ENCODE measurements at places on chromosomes 2 and 18.

DNA sequence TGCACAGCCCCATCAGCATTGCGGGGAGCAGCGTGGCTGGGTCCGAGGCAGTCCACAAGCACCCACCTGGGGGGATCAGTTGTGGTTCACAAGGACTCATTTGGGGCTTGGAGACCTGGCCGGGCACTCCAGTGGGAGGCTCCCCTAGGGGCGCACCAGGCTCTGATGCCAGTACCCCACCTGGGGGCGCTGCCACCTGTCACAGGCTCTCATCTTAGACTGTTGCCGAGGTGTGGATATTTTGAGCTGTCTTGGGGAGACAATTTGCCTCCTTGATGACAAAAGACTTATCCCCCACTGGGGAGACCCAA is 3.0 kb downstream of the ADRA2B start:
- DNase-seq, result no peak

- DNase-seq, result no peak
Measured at GRCh38 chr2:189927823-189928222, 134.7 kb downstream of the MSTN start.

GRCh38 chr2:82120654-82121053 is 1816.1 kb upstream of the LRRTM1 start:
- no peak for DNase-seq

DNA sequence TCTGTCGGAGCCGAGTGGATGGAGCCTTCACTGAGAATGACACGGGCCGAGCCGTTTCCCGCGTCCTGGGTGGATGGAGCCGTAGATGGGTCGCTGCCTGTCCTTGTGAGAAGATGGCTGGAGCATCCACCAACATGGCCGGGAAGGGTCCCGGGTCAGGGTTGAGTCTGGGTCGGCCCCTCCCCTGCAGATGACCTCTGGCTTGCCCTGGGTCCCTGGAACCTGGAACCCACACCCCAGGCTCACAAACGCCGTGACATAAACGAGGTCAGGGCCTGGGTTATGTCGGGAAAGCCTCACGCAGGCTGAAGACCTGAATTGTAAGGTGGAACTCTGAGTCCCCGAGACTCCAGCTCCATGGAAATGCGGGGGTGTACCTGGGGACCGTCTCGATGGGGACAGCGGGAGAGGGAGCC is 94.9 kb downstream of the NFATC1 start:
- no peak for DNase-seq

GRCh38 chr2:232377319-232377718 is 1.2 kb upstream of the ALPP start:
- no peak for DNase-seq

- no peak for DNase-seq
Measured at GRCh38 chr2:109582928-109583895, 30.6 kb downstream of the SEPTIN10 start.

GRCh38 chr18:53984021-53984420 is 240.4 kb downstream of the MBD2 start:
- DNase-seq, result no peak

- no peak for DNase-seq
Measured at GRCh38 chr18:25675123-25675850, 323.3 kb upstream of the ZNF521 start.

DNA sequence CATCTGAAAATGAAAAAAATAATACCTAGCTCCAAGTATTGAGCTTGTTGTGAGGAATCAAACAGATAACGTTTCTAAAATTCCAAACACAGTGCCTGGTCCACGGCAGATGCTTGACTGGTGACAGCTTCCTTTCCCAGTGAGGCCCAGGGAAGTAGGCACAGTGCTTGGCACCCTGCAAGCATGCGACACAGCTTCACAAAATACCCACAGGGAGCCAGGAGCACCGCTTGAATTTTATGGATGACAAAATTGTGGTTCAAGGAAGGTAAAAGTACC is 205.1 kb upstream of the TNP1 start:
- DNase-seq, result no peak

- no peak for DNase-seq
Measured at GRCh38 chr2:15448250-15448839, 112.8 kb downstream of the NBAS start.

- no peak for DNase-seq
Measured at GRCh38 chr2:150450765-150451164, 36.7 kb downstream of the RND3 start.

DNA sequence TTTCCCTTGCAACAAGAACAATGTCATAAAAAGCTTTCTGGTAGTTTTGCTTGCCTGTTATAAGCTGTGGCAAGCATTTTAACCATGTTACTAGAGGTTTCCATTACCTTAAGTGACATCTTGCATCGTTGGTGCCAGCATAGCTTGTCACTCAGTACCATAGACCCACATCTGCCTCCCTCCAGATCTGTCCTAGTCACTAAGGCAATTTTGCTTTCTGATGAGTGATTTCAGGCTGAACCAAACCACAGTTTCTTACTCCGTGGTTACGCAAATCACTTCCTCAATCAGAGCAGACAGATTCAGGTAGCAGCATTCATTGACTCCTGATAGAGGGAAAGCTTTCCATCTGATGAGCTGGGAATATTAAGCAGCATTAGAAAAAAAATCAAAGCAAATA is 1057.5 kb upstream of the FAM98A start:
- DNase-seq, result no peak

DNA sequence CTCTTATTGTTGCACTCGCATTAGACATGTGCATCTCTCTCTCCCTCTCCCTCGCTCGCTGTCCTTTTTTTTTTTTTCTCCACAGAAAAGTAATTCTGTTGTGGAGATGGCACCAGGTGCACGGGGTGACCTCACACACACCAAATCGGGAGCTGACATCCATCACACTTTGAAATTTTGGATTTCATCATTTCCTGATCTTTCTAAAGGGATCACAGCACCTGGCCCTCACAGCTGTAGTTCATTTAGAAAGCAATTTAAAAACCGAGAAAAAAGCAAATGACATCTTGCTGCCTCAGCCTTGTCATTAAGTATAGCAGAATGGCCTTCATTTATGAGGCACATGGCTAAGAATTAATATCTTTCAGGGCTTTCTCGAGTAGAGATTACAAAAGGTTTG is 717.2 kb downstream of the RNF144A start:
- no peak for DNase-seq

DNA sequence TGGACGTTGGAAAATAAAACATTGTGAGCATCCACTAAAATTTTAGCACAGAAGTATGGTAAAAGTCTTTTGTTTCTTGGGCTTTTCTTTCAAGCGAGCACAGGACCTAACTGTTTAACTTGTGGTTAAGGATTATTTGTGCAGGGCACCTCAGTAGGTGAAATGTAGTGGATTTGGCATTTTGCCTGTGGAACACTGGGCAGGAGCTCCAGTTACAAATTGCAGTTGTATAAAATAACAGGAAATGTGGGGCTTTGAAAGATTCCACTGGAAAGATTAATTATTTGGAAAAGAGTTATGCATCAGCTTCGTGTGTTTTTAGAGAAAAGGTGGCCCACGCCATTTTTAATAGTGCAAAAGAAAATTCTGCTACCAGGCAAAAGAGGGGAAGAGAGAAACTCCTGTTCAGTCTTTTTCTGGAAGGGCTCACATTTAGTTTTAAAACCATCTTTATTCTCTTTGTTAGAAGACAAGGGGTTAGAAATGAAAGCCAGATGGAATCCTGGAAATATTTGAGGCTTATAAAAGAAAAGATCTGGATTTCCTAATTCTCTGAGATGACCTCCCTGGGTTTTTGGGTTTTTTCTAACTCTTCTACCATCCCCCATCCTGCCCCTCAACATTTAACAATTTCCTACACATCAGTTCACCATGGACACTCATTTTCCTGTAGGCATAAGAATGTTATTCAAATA is 144.3 kb upstream of the SERTAD2 start:
- DNase-seq, result no peak

GRCh38 chr2:190123956-190124355 is 61.4 kb upstream of the MSTN start:
- DNase-seq, result no peak

GRCh38 chr18:11260961-11261461 is 111.6 kb upstream of the PIEZO2 start:
- DNase-seq, result no peak

- DNase-seq, result no peak
Measured at GRCh38 chr2:186201371-186201770, 284.7 kb upstream of the ZC3H15 start.

GRCh38 chr2:229714080-229714735 is at the start of gene DNER:
Gene DNER (minus strand): TSS chr2:229714555. CDS start chr2:229714423, 132 bp downstream.
- DNase-seq, result no peak

GRCh38 chr18:13313006-13313686 is 94.6 kb downstream of the LDLRAD4 start:
- no peak for DNase-seq

GRCh38 chr18:7757175-7757574 is 190.1 kb downstream of the PTPRM start:
- DNase-seq, result no peak

- DNase-seq, result no peak
Measured at GRCh38 chr18:43108882-43109281, 6.6 kb downstream of the RIT2 start.

GRCh38 chr2:85327160-85327821 is 498 bp downstream of the TGOLN2 start:
- no peak for DNase-seq

DNA sequence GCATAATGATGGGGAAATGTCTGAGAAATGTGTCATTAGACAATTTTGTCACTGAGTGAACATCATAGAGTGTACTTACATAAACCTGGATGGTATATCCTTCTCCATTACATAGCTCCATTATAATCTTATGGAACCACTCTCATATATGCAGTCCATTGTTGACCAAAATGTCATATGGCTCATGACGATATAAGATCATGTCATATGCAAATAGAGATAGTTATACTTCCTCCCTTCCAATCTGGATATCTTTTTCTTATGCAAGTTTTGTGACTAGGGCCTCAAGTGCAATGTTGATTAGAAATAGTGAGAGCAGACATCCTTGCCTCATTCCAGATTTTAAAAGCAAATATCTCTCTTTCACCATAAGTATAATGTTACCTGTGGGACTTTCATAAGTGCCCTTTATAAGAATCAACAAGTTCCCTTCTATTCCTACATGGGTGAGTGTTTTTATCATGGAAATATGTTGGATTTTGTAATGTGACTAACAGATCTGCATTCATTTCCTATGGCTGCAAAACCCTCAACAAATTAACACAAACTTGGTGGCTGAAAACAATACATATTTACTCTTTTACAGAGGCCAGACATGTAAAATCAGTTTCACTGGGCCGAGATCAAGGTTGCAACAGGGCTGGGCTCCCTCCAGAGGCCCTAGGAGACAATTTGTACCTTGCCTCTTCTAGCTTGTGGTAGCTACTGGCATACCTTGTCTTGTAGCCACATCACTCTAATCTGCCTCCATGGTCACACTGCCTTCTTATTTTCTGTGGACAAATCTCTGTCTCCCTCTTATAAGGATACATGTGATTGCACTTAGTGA is 21.6 kb upstream of the SULT1C4 start:
- DNase-seq, result no peak

Measured in left renal pelvis (tissue), 4 donors.